ENCODE measurements at places on chromosomes 13 and 19.

GRCh38 chr19:17005000-17005399 lies 21.6 kb downstream of the CPAMD8 start:
- no peak for DNase-seq

DNA sequence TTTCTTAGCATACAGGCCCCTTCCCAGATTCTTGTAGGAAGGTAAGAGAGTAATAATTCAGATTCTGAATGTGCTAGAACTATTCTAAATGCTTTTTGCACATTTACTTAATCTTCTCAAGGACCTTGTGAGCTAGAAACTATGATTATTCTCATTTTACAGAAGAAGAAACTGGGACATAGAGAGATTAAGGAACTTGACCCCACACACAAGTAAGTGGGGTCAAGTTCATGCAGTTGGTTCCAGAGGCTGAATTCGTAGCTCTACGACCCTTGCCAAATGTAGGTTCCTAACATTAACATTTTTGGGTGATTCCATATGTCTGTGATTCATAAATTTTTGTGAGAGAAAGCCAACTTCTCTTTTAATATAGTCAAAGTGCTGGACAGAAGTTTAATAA lies 238.1 kb downstream of the LACC1 start:
- DNase-seq: no peak

GRCh38 chr13:78121459-78122348 lies 203.1 kb upstream of the EDNRB start:
- DNase-seq: peak; percentile 82

DNA sequence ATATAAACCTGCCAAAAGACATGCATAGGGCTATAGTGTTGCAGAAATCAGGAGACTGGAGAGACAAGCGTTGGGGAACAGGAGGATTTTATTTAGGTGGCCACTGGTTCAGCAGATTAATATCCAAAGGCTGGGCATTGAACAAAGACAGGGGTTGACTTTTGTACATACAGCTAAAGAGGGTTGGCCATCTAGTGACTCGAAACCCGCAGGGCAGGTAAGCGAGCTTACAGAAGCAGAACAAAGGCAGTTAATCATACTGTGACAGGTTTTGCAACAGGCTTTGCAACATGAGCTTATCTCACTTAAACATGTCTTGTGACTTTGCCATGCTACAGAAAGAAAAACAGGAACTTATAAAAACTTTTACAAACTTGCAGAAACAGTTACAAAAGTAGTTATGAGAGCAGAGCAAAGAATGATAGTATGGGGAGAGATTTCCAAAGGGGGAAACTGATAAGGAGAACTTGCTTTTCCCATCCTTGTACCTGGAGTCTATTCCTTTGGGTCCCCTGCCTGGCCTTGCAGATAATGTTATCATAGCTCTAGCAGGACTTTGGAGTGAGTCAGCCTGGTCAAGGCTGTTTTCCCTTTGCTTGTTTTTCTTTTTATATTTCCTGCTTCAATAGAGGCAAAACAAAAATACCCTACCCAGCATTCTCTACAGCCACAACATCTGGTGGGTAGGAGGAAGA lies 234.2 kb downstream of the PCDH17 start:
- DNase-seq: peak; percentile 29

- no peak for DNase-seq
Measured at GRCh38 chr13:73998631-73999030, 135.6 kb downstream of the KLF12 start.

GRCh38 chr13:43516401-43516833 lies 270.4 kb downstream of the ENOX1 start:
- no peak for DNase-seq

- DNase-seq: no peak
Measured at GRCh38 chr13:99237981-99238662, 20.1 kb downstream of the GPR18 start.

GRCh38 chr13:39835253-39835652 lies 179.8 kb downstream of the COG6 start:
- DNase-seq: no peak

DNA sequence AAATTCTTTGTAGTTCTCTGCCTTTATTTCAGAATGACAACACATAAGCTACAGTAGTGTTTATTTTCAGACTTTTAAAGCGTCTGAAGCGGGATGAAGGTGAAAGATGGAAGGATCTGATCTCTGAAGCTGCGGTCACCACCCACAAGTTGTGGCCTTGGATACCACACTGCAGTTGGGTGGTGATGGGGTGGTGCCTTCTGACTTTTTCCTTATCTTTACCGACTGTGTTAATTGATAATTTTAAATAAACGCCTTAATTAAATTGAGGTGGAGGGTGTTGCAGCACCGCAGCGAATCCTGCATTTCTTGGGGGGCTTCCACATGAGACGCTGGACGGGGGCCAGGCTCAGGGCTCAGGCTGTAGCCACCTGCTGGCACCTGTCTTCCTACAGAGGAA lies 1.3 kb downstream of the TFDP1 start:
- DNase-seq: no peak

Data from endothelial cell of umbilical vein (primary cell).